Activated CD4-positive, alpha-beta T cell treated with anti-CD3 and anti-CD28 coated beads for 36 hours (primary cell): ENCODE measurements at places on chromosomes 16 and 17. TPM values are rescaled to one million over a fixed set of nuclear protein-coding genes. Genes with fewer than 3 reads are reported as not detected.
A peak's percentile ranks its signal among the peaks of the same experiment; 100 is the strongest.

DNA sequence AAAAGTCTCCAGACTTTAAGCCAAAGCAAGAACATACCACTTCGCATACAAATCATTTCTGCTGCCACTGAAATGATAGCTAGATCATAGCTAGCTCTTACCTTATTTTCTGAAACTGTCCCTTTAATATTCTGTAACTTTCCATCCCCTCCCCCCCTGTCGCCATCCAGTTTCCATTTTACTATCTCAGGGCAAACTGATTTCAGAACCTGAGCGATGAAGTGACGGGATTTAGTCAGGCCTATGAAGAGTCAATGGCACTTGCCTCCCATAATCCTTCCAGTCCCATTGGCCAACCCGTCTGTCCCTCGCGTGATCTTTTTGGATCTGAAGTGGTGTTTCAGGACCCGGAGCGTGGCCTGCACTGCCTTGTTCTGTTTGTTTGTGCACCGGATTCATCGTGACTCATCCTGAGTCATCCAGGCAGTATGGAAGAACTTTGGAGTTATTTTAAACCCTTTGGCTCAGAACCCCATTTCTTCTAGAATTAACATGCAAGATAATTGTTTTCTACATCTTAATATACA is 199.8 kb upstream of the CHMP6 start:
- DNase-seq, result peak; percentile 76

DNA sequence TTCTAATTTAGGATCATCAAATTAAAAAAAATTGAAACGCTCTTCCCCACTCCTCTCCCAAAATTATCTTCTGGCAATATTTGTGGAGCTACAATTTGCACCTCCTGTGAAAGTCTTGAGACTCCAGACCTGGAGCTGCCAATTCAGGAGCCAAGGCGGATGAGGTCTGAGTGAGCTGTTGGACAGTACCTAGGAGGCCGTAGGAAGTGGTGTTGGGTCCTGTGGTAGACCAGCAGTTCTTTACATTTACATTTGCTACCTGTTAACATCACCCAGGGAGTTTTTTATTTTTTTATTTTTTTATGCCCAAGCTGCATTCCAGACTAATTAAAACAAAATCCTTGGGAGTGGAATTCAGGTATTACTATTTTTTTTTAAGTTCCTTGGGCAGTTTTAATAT is 271.0 kb downstream of the PHKB start:
- DNase-seq, result no peak

OR3A3 gene
- not detected for total RNA-seq

DNA sequence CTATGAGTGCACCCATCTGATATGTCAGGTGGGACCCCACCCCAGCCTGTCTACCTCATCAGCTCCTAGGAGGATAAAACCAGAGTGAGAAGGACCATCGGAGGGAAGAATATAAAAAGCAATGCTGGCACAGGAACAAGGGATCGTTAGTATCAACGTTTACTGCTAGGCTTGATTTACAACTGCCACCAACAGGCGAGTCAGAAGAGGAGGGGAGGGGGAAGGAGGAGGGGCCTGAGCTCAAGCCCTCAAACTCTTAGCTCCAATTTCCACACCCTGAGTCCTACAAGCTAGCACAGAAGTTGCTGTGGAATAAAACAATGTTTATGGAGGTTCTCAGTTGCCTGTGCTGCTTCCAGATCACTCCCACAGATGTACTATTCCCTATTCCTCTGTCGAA is 234.5 kb downstream of the C16orf78 start:
- DNase-seq, result no peak

DNAH9 gene
- total RNA-seq, result not detected

ERCC4 gene
- total RNA-seq, result 13.9 TPM

DNA sequence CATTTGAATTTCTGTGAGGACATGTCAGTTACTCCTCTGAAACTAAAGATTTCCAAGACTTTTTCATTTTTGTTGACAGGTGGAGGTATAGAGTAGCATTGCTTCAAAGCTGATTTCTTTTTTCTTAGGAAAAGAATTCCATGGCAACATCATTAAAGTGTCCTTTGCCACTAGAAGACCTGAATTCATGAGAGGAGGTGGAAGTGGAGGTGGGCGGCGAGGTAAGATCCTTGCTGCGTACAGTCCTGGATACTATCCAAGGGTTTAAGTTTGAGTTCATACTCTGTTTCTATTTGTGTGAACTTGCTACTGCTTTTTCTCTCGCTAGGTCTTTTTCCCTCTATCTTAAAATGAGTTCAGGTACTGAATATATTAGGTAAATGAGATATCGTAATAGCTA is 26.5 kb downstream of the HEATR9 start:
- no peak for DNase-seq

ABCA10 gene
- 0.27 TPM for total RNA-seq

DNA sequence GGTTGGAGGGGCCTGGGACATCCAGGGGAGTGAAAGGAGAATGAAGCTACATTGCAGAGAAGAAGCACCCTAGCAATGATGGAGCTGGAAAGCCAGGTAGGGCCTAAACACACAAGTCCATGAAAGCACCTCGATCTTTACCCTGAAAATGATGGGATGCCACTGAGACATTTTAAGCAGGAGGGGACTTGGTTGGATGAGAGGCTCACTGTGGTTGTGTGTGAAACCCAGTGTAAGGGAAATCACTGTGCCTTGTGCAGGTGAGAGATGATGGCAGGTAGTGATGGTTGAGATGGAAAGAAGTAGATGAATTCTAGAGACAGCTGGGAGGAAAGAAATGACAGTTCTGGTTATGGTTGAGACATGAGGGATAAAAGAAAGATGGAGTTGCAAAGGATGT is 132.9 kb upstream of the CACNG3 start:
- DNase-seq, result no peak

CTCF gene
- 66.4 TPM for total RNA-seq

DNA sequence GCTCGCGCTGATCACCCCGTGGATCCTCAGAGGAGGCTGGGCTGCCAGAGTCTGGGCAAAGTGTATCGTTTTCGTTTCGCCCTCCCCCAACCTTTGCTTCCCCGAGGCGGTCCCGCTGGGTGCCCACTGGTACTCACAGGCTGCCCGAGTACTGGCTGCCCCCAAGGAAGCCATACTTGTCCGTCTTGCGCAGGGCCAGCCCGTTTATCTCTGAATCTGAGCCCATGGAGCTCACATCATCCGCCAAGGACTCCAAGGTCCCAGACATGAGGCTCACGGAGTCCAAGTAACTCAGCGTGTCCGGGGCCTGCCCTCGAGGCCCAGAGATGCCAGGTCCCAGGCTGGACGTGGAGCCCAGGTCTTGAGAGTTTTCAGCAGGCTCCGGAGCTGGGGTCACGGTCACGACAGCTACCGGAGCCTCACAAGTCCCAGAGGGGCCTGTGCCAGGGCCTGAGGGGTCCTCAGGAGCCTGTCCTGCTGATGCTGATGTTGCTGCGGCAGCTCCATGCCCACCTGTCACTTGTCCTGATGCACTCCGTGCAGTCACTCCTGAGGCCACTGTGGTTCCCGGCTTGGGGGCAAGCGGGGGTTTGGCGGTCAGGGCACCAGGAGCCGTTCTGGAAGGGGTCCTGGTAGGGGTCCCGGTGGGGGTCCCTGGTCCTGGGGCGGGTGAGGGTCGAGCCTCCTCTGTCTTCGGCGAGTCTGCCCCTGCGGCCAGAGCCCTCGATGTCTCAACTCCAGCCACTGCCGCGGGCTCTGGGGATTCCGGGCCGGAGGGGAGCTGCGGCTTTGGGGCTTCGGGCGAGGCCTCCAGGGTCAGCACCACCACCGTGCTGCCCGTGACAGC is 980 bp downstream of the TBC1D10B start:
- peak; percentile 47 for DNase-seq

- DNase-seq, result no peak
These were observed 51.7 kb downstream of the ARHGAP27 start for GRCh38 chr17:45380991-45381390.

DNA sequence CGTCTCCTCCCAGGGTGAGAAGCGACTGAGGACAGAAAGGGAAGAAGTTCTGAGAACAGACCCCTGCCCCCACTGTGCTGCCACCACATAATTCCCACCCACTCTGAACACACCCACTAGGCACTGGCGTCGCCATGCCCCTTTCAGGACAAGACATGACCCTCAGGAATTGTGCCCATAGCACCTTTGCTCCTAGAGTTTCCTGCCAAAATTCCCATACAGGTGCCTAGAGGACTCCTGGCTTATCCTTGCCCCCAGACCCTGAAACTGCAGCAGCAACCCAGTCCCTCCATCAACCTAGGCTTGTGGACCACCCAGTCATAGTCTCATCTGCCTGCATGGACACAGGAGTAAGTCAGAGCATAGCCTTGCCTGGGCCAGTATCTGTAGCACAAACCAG is 157.7 kb upstream of the ZNF267 start:
- no peak for DNase-seq

DNA sequence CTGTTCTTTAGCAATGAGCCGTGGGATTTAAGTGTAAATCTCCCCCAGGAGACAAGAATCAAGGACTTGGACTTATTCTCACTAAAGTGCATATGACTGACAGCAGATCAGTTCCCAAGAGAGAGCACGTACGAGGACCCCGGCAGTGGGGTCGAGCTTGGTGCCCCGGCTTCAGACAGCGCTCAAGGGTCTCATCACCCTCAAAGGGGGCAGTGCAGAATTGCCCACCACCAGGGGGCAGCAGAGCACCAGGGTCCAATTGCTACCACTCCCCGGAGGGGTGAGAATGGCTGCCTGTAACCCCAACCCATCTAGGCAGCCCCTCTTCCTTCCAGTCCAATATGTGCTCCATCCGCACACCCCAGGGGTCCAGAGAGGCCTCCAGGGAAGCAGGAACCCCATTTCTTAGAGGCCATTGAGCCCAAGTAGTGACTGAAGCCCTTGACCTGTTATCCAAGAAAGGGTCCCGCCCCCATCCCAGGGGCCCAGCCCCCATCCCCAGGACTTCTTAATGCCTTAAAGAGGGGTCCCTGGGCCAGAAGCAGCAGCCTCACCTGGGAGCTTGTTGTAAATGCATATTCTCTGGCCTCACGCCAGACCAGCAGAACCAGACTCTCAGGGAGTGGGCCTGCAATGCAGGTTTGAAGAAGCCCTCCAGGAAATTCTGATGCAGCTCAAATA is 86.1 kb downstream of the ZDHHC7 start:
- peak; percentile 86 for DNase-seq

GRCh38 chr16:3538222-3538621 is 37.4 kb downstream of the CLUAP1 start:
- no peak for DNase-seq

KRT36 gene
- total RNA-seq, result not detected

CDRT15L2 gene
- total RNA-seq, result not detected

DNA sequence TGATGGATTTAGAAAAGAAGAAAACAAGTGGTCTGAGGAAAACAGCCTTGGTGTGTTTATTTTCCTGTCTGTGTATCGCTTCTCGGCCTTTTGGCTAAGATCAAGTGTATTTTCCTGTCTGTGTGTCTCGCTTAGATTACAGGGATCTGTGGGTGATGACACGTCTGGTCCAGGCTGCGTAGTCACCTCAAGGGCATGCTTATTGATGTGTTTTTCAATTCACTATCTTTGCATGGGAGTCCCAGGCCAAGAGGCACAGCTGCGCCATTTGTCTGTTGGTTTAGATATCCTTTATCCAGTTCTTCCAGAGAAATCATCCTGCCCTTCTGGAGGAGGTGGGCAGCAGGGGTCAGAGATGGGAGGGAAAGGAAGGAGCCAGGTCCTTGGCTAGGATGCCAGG is 47.1 kb upstream of the STH start:
- no peak for DNase-seq

- no peak for DNase-seq
These were observed 5.3 kb downstream of the BEAN1 start for GRCh38 chr16:66432429-66432828.

DNA sequence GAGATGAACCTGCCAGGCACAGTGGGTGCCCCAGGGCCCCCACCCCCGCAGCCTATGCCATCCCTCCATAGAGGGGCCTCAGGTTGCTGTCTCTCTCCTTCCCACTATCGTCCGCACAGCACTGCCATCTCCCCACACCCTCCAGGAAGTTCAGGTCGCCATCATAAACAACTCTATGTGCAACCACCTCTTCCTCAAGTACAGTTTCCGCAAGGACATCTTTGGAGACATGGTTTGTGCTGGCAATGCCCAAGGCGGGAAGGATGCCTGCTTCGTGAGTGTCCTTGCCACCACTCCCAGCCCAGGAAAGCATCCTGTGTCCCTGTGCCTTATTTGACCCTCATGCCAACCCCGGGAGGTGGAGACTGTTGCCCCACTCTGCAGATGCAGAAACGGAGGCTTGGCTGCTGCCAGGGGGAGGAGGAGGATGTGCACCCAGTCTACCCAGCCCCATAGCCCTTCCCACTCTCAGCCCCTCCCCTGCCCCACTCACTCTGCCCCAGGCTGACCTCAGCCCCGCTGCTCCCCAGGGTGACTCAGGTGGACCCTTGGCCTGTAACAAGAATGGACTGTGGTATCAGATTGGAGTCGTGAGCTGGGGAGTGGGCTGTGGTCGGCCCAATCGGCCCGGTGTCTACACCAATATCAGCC is 3.9 kb downstream of the PRSS21 start:
- no peak for DNase-seq

GRCh38 chr16:85173146-85173980 is 61.1 kb upstream of the CIBAR2 start:
- DNase-seq, result no peak

LRRC37B gene
- total RNA-seq, result 14.3 TPM

DNA sequence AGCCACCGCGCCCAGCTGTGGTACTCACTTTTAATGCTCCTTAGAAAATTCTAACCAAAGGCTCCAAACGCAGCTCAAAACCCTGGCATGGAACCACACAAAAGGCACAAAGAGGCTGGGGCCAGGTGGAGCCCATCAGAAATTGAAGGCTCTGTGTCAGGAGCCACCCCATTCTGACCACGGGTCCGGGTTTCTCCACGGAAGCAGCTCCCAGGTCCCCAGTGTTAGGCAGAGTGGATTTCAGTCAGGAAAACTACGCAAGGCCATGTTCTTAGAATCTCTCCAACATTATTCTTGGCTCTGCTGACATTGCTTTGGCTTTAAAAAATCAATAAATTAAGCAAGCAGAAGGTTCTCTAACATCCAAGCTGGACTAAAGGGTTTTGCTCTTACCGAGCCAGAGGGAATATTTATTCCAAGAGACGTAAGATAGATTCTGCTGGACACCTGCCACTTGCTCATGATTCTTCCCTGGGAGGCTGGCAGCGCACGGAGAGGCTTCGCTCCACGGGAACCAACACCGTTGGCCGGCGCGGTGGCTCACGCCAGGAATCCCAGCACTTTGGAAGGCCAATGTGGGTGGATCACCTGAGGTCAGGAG is 93.5 kb downstream of the NXN start:
- DNase-seq, result no peak

GRCh38 chr17:18950944-18951905 is 740 bp upstream of the SLC5A10 start:
- DNase-seq, result no peak

AIPL1 gene
- total RNA-seq, result not detected

NTN3 gene
- total RNA-seq, result not detected

GRCh38 chr16:83973581-83974385 is 5.7 kb downstream of the NECAB2 start:
- no peak for DNase-seq

- no peak for DNase-seq
These were observed 12.6 kb upstream of the ALOX12B start for GRCh38 chr17:8100111-8100510.

DNAAF1 gene
- 0.39 TPM for total RNA-seq

- no peak for DNase-seq
These were observed 8.4 kb downstream of the PER1 start for GRCh38 chr17:8143581-8144400.
